ENCODE measurements at places on chromosomes 12 and 14. TPM values are rescaled to one million over a fixed set of nuclear protein-coding genes. Genes with fewer than 3 reads are reported as not detected.
A peak's percentile ranks its signal among the peaks of the same experiment; 100 is the strongest.

DNA sequence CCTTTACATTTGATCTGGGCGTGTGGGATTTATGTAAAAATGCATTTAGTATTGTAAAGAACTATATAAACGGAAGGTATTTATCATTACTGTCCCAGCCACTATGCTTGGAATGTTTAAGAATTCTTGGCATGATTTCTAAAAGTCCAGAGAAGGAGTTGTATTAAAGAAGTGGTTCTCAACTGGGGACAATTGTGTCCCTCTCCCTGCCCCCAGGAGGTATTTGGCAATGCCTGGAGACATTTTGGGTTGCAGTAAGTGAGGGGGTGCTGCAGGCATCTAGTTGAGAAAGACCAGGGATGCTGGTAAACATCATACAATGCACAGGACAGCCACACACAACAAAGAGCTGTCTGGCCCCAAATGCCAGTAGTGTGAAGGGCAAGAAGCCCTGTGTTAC lies 7.2 kb downstream of the SLC38A1 start:
- peak; percentile 43 for DNase-seq

DNA sequence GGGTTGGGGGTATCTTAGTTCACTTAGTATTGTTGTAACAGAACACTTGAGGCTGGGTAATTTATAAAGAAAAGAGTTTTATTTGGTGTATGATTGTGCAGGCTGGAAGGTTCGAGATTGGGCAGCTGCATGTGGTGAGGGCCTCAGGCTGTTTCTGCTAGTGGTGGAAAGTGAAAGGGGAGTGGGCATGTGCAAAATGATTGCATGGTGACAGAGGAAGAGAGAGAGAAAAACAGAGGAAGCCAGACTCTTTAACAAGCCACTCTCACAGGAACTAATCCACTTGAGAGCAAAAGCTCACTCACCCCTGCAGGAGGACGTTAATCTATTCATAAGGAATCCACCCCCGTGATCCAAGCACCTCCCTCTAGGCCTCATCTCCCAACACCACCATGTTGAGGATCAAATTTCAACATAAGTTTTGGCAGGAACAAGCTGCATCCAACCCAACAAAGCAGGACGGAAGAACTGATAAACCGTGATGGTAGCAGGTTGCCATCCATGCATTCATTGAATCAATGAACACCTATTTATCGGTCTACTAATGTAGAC lies 165.0 kb upstream of the GZMB start:
- DNase-seq: no peak

DNA sequence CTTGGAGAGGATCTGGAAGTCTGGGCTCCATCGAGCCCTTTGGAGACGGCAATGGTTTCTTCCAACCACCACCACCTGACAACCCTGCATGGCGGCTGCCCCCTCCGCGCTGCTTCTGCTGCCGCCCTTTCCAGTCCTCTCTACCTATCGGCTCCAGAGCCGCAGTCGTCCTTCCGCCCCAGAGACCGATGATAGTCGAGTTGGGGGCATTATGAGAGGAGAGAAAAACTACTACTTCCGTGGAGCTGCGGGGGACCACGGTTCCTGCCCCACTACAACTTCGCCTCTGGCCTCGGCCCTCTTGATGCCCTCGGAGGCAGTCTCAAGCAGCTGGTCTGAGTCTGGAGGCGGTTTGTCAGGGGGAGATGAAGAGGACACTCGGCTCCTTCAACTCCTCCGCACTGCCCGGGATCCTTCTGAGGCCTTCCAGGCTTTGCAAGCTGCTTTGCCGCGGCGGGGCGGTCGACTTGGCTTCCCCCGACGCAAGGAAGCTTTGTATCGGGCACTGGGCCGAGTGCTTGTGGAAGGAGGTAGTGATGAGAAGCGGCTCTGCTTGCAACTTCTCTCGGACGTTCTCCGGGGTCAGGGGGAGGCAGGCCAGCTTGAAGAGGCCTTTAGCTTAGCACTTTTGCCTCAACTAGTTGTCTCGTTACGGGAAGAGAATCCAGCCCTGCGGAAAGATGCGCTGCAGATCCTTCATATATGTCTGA lies 499 bp downstream of the TOGARAM1 start:
- DNase-seq: peak; percentile 33

- DNase-seq: peak; percentile 30
Measured at GRCh38 chr14:58872061-58872460, 234.3 kb downstream of the DACT1 start.

GRCh38 chr12:46904406-46905238 lies 78.8 kb upstream of the SLC38A4 start:
- no peak for DNase-seq

DNA sequence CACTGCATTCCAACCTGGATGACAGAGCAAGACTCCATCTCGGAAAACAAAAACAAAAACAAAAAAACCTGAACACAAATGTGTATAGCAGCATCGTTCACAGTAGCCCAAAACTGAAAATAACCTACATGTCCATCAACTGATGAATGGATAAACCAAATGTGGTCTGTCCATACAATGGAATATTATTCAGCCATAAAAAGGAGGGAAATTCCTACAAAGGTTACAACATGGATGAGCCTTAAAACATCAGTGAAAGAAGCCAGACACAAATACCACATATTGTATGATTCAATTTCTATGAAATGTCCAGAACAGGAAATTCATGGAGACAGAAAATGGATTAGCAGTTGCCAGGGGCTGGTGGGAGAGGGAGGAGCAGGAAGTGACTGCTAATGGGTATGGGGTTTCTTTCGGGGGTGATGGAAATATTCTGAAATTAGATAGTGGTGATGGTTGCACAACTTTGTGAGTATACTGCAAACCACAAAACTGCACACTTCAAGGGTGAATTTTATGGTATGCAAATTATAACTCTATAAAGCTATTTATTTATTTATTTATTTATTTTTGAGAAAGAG lies 4.0 kb downstream of the MYL2 start:
- peak; percentile 60 for DNase-seq

DNA sequence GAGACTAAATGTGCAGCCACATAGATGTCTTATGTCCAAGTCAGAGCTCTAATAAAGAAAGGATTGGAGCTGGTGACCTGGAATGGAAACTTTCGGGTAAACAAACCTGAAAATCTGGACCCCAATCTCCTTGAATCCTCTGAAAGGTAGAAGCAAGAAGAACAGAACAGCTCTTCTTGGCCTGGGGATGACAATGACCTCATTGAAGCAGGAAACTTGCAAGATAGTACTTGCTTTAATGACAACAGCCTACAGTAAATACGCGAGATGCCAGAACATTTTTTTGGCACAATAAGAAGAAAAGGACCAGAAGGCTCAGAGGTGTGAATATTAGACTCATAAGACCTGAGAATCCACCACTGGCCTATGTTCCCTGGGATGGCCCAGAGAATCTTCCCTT lies 4.1 kb upstream of the PRIMA1 start:
- DNase-seq: no peak

DNA sequence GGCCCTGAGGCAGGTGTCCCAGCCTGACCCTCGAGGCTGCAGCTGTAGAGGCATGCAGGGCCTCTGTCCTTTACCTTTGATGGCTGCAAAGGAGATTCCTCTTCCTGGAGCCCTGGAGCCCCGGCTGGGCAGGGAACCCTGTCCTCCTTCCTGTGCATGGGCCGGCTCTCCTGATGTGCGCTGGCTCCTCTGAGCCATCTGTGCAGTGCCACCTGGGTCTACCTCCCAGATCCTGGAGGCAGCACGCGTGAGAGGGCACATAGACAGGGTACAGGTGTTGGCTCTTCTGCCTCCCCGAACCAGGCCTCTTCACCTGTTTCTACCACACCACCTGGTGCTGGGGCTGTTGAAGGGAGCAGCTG lies 115.1 kb downstream of the BEGAIN start:
- no peak for DNase-seq

MTA1 gene
- total RNA-seq: 102 TPM

GRCh38 chr12:30450872-30451271 lies 244.8 kb downstream of the IPO8 start:
- DNase-seq: peak; percentile 73

DNA sequence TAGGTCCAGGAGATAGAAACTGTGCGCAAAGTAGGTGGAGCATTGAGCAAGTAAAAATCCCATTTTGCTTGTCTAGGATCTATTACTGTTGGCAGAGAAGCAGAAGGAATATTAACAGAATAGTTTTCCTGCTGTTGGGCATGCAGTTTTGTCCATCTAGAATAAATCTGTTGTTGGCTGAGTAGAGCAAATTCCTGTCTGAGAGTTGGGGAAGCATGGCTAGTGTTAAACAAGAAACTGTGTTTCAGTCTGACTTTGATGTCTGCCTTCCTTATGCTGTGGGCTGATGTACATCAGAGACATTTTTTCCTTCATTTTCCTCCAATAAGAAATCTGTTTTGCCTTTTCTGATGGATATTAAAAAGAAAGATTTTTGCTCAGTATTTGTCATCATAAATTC lies 98.2 kb downstream of the RAD52 start:
- DNase-seq: no peak

KRT81 gene
- total RNA-seq: 2,042 TPM

STAT2 gene
- 68.8 TPM for total RNA-seq

DNA sequence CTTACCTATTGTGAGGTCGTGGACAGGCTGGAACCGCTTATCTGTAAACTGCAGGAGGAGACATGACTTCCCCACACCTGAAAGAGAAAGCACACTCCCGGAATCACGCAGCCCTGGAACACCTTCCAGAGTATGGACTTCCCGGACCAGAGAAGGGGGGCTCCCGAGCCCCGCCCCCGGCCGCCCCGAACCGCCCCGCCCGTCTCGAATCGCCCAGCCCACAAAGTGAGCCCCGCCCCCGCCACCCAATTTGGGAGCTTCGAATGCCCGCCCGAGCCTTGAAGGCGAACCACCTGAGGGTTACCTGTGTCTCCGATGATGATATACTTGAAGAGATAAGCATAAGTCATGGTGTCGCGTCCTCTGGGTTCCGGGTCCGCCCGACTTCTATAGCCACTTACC lies 235 bp downstream of the RAB2B start:
- DNase-seq: peak; percentile 79

DNA sequence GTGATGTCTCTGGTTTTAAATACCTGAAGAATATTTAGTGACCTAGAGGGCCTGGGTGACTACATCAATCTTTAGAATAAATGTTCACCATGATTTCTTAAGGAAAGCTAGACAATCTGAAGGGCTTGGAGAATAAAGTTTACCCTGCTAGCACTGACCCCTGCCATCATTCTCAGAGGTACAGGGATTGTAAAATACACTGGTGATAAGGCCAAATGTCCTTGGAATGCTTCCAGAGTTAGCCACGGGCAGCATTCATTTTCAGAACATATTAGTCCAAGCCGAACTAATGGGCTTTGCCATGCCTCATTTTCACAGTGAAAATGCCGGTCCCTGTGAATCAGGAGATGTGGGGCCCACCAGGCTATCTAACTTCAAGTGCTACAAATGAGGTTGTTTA lies 1381.7 kb upstream of the SEL1L start:
- no peak for DNase-seq

DNA sequence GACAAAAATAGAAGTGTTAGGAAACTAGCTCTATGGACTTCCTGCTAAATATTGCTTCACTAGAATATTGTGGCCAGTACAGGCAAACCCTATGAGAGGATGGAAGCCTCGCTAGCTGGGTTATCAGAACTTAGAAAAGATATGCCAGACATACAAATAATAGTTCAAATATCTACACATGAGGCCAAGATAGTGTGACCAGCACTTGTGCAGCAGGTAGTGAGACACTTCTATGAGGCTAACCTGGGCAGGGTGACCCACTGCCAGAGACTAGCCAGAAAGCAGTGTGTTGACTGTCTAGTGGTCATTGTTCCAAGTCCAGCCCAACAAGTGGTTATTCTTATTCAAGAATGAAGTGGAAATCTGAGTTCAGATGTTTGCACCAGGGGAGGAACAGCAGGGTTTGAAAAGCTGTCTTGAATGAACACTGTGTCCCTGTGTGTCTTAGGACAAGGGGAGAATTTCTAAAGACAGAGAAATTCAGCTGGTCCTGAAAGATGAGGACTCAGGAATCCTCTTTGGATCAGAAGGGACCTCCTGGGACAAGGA lies 16.3 kb downstream of the TSPAN8 start:
- DNase-seq: no peak

- peak; percentile 14 for DNase-seq
Measured at GRCh38 chr12:122081697-122082221, 3.2 kb downstream of the MLXIP start.

DNA sequence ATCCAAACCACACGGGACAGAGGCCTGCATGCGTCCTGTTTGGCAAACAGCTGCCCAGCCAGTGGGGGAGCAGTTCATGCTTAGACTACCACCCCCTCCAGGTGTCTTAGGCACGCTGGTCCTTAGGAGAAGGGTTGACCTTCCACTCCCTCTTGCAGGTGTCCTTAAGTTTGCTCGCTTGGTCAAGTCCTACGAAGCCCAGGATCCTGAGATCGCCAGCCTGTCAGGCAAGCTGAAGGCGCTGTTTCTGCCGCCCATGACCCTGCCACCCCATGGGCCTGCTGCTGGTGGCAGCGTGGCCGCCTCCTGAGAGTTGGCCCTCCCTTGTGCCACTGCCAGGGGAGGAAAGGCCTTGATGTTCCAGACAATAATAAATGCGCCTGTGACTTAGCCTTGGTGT lies 1.8 kb downstream of the C12orf57 start:
- DNase-seq: no peak

GRCh38 chr12:51692016-51692415 lies 101.0 kb downstream of the SCN8A start:
- no peak for DNase-seq

GRCh38 chr14:99502989-99503421 lies 21.8 kb downstream of the CCNK start:
- no peak for DNase-seq

Data from PC-3 (cell line).